Stimulated activated CD4-positive, alpha-beta T cell treated with anti-CD3 and anti-CD28 coated beads, Interleukin-1b, Interleukin-23, amount 100 ng/mL, for 4 hours (primary cell): ENCODE measurements at places on chromosomes 13 and 19.

DNA sequence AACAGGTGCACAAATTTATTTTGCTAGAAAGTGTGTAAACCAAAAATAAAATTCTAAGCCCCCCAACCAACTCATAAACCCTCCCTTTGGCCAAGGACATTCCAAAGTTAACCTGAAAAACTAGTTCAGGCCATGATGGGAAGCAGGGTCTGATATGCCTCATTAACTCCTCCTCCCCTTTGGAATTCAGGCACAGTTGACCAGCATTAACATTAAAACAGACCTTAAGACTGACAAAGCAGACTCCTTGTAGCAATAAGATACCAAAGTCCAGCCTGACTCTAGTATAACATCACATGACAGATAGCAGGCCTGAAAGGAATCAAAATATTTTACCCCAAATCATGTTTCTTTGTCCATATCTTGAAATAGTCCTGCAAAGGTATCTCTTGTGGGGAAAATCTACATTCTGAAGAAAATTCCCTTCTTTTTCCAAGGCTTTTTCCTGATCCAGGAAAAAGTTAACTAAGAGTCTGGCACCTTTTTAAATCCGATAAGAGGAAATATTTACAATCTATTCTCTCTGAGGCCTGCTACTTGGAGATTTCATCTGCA is 19.7 kb downstream of the NEK5 start:
- DNase-seq, result no peak

DNA sequence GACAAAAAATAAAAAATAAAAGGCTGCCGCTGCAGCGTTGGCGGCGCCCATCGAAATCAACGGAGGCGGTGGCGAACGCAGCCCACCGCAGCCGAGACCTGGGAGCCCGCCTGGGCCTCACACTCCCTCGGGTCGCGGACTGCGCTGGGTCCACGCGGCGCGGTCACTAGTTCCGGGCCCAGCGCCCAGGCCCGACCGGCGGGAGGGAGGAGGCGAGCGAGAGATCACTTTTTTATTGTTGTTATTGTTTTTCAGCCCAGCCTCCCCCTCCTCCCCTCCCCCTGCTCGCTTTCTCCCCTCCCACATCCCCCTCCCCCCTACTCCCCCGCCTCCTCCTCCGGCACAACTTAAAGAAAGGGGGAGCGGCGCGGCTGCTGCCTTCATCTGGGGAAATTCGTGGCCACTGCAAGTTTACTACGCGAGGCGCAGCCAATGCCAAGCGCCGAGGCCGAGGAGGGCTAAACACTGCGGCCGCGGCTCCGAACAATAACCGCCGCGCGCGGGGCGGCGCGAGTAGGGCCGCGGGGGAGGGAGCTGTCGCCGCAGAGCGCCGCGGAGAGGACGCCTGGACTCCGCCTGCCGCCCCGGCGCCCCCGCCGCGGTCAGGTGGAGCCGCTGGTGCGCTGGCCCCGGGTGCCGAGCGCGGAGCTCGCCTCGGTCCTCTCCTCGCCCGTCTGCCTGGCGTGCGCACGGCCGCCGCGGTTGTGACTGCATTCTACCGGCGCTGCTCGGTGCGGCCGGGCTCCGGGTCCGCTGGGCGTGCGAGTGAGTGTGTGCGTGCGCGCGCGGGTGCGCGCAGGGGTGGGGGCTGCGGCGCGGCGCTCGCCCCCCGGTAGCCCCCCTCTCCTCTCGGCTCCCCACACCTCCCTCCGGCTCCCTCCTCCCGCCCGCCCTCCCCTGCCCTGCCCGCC is 505 bp upstream of the ZIC2 start:
- no peak for DNase-seq

DNA sequence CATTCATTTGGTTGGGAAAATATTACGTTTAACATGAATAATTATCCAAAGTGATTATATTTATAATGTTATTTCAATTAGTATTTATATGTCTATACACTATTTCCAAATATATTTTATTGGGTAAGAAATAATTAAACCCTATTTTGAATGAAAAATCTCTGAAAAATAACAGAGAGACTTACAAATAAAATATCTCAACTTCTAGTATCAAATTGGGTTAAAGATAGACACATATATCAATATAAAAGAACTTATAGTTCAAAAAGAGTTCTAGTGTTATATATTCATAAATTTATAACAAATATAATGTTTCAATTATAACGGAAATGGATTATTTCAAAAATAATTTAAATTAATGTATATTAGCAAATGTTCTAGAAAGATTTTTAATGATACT is 482.6 kb upstream of the PCDH20 start:
- no peak for DNase-seq

DNA sequence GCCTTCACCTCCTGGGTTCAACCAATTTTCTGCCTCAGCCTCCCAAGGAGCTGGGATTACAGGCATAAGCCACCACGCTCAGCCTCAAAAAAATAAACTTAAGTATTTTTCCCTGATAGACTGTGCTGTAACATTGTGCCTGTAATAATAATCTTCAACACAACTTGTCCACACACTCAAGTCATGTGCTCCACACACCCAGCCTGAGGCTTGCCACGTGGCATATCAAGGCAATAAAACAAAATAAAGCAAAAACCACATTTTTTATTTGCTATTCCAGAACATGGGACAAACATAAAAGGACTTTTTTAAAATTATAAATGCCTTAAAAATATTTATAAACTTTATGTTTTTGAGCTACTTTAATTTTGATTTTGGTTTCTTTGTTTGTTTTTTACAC is 115.8 kb downstream of the NALCN start:
- no peak for DNase-seq

DNA sequence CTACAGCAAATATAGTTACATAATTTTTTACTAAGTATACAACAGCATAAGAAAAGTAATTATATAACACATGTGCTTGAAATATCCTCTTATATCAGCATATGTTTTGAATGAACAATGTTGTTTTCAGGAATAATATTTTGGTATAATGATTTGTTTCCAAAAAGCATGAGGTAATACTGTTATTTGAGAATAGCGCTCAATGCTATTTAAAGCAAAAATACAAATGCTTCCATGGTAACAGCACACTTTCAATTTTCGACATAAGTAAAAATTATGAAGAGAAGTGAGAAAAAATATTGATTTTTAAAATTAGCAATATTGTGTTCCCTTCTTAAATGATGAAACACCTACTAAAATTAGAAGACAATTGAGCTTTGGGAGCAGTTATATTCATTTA is 715.9 kb upstream of the ATXN8OS start:
- no peak for DNase-seq

- no peak for DNase-seq
These were observed 2.3 kb downstream of the OR7C2 start for GRCh38 chr19:14943601-14944000.
